ENCODE measurements at places on chromosomes 11 and 22. TPM values are rescaled to one million over a fixed set of nuclear protein-coding genes. Genes with fewer than 3 reads are reported as not detected.

Gene SMTNL1
- total RNA-seq, result not detected

Gene DLG2
- total RNA-seq, result 353 TPM

Gene NPAS4
- 0.16 TPM for total RNA-seq

Gene HEPACAM
- total RNA-seq, result 12.6 TPM

Gene MN1
- 24.8 TPM for total RNA-seq

Gene NUCB2
- 69.7 TPM for total RNA-seq

Gene KLHDC7B
- total RNA-seq, result not detected

Gene IFITM10
- total RNA-seq, result 0.31 TPM

Gene UBQLNL
- not detected for total RNA-seq

Gene OR51F1
- not detected for total RNA-seq

Gene LGR4
- 19.0 TPM for total RNA-seq

Gene ANO3
- total RNA-seq, result 6.7 TPM

Gene DEFB131B
- not detected for total RNA-seq

Gene IPO7
- 216 TPM for total RNA-seq

Gene C11orf16
- total RNA-seq, result not detected

GRCh38 chr22:37260155-37260795, 16.2 kb upstream of the RAC2 start:
- DNase-seq, result no peak

- DNase-seq, result no peak
Measured at GRCh38 chr11:33819278-33820035, 45.1 kb upstream of the FBXO3 start.

DNA sequence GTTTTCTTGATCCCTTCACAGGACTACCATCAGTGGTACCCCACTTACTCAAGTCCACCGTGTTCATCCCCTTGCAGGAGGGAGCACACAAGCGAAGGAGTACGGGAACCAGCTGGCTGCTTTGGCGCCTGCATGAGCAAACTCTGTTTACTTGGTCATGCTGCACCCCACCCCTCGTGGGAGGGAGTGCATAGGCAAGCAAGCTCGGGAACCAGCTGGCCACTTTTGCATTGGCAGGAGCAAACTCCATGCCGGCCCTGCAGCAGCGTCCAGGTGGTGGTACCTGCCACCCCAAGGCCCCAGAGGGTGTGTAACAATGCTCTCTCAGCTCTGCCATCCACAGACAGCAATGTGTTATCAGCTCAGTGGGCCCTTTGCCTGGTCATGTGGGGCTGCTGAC, 737.8 kb downstream of the FAM181B start:
- DNase-seq, result no peak

DNA sequence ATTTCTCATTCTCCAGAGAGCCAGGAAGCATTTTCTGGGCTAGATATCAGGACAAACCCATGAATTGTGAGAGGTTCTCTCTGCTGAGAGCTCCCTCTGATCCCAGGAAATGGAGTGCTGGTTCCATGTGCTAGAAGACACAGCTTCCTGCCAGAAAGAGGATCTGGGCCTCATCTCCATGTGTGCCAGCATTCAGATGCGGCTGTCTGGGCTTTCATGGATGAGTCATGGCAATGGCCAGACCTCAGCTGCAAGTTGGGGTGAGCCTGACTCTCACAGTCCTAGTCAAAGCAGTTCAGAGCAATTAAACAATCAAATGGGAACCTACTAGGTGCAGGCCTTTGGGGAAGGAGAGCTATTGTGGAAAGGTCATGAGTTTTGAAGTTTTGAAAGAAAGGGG, 82.3 kb upstream of the EED start:
- peak; percentile 27 for DNase-seq

DNA sequence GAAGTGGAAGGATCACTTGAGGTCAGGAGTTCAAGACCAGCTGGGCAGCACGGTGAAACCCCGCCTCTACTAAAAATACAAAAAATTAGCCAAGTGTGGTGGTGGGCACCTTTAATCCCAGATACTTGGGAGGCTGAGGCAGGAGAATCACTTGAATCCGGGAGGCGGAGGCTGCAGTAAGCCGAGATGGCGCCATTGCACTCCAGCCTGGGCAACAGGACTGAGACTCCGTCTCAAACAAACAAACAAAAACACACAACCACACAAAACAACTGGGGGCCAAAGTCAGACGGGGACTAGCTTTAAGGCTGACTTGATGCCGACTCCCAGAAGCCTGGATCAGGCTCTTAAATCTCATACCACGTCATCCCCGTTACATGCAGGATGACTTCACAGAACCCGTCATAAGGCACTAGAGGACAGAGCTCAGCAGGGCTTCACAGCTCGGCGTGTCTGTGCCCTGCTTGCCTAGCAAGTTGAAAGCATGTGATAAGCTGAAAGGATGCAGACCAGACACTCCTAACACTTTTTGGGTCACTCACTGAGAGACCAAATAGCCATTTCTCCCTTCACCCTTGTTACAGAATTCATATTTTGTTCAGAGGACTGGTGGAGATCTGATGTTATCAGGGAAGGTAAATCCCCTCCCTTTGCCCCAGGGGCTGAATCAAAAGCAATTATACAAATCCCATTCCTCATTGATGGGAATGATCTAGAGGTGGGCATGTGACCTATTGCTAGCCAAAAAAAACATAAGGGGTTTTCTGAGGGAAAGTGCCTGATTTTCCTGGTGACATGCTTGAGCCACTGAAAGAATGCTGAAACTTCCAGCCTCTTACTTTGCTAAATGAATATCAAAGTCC, 65.4 kb downstream of the GAB2 start:
- DNase-seq, result no peak

GRCh38 chr22:49303061-49303735, 524.5 kb downstream of the BRD1 start:
- DNase-seq, result no peak

DNA sequence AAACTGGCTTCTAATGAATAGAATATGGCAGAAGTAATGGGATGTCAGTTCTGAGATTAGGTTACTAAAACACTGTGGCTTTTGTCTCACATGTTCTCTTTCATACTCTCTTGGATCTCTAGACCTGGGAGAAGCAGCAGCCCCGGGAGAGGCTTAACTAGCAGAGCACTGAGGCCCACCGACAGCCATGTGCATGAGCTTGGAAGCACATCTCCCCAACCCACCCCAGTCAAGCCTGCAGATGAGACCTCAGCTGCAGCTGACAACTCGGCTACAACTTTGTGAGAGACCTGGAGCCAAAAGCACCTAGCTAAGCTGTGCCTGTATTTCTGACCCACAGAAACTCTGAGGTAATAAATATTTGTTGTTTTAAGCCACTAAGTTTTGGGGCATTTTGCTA, 100.8 kb downstream of the TRIM29 start:
- DNase-seq, result no peak

- no peak for DNase-seq
Measured at GRCh38 chr11:26676641-26677040, 45.2 kb downstream of the SLC5A12 start.

GRCh38 chr22:48104102-48104738, 1341.8 kb downstream of the TBC1D22A start:
- DNase-seq, result no peak

GRCh38 chr11:8262552-8263108, 1.0 kb downstream of the LMO1 start:
- DNase-seq, result no peak

DNA sequence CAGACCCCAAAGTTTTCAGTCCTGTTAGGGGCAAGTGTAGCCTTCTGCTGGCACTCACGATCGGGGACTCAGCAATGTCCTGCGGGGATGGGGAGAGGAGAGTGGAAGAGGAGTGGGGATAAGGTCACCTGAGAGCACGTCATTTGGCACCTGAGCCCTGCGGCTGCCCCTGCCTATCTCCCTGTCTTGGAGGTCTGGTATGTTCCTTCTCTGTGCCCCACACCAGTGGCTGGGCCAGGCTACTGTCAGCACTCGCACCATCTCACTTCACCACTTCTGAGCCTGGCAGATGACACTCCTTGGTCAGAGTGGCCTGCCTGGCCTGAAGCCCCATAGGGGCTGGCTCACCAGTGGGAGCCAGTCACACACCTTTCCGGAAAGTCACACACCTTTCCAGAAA, 20.1 kb upstream of the CHADL start:
- no peak for DNase-seq

DNA sequence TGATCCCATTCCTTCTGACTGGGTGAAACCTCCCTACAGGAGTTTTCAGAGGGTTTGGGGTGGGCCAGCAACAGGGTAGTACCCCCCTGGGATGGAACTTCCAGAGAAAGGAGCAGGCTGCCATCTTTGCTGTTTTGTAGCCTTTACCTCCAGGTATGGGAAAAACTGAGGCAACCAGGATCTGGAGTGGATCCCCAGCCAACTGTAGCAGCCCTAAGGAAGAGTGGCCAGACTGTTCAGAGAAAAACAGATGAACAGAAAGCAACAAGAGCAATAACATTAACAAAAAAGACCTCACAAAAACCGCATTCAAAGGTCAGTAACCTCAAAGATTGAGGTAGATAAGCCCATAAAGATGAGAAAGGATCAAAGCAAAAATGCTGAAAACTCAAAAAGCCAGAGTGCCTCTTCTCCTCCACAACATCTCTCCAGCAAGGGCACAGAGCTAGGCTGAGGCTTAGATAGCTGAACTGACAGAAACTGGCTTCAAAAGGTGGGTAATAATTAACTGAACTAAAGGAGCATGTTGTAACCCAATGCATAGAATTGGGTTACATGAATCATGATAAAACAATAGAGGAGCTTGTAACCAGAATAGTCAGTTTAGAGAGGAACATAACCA, 1288.6 kb upstream of the CNTN5 start:
- DNase-seq, result no peak

DNA sequence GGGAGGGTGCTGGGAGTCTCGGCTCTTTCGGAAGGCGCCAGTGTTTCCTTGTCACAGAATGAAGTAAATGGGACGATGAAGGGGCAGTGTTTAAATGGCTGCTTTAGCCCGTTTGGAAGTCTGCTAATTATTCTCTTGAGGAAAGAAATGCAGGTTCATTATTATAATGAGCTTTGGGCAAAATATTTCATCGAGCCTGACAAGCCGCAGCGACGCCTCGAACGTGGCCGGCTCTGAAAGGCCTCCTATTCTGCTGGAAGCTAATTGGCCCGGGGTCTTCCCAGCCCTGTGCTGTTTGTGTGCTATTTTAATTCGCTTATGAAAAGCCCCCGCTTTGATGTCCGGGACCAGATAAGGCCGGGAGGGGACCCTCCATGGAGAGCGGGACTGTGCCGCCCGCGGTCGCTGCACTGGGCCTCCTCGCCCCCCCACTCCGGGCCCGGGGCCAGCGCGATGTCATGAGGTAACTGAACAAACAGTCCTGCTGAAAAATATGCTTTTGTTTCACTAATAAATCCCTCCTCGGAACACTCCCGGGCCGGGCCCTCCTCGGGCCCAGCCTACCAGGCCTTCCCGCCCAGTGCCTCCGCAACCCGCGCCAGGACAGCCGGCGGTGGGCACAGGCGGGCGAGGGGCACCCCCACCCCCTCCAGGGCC, 78.4 kb downstream of the CDKN1C start:
- DNase-seq, result peak; percentile 20

GRCh38 chr11:9936754-9937153, 272.9 kb downstream of the SWAP70 start:
- no peak for DNase-seq

GRCh38 chr11:63686926-63687325, 5.6 kb downstream of the RTN3 start:
- DNase-seq, result no peak

GRCh38 chr11:64094463-64095260, 58.9 kb downstream of the FLRT1 start:
- DNase-seq, result no peak

DNA sequence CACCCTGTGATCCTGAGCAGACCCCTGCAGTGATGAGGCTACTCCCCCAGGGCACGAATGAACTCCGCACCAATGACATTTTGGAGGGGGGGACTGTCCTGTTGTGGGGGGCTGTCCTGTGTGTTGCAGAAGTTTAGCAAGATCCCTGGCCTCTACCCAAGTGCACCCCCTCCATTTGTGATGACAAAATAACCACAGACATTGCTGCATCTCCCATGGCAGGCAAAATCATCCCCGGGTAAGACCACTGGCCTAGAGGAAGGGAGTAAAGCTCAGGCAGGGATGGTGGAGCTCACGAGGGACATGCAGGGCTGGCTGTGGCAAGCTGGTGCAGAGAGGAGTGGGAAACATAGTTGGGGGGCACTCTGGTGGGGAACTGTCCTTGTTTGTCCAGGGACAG, 40.6 kb downstream of the NECTIN1 start:
- DNase-seq, result no peak

DNA sequence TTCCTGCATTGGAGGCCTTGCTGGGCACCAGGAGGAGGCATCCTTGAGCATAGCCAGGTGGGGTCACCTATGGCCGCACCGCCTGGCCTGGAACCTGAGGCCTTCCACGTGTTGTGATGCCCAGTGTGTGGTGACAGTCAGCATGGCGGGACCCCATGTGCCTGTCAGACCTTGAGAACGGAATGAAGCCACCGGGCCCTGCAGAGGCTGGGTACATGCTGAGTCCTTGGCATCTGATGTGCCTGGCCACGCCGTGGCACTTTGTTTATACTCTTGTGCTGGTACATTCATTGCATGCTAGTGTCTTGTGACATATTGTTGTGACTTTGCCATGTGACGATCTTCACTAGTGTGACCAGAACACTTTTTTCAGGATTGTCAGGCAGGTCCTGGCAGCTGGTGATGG, 8.5 kb upstream of the MYO7A start:
- DNase-seq, result no peak

DNA sequence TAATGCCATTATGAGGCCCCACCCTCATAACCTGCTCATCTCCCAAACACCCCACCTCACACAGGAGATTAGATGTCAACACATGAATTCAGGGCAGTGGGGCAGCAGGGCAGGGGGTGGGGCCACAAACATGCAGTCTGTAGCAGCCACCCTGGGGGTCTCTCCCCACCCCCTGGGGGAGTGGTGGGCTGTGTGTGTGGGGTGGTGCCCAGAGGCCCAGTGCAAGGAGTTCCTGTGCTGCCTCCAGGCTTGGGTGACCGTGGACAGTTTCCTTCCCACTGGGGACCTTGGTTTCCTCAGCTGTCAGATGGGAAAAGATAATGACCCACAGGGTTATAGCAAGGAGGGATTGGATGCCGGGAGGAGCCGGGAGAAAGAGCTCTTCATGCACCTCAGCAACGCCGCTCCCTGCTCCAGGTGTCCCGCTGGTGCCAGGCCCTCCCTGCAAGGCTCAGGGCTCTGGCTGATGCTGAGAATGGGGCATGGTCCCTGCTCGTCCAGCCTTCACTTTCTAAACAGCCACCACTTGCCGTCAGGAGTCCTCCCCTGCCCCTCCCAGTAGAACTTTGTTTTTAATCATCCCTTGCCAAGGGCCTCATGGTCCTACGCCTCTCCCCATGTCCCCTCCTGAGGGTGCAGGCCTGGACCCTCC, 2.0 kb upstream of the MRGPRF start:
- no peak for DNase-seq

- DNase-seq, result no peak
Measured at GRCh38 chr22:34801221-34801620, 264.7 kb upstream of the ISX start.

- no peak for DNase-seq
Measured at GRCh38 chr11:370070-370941, 1.0 kb downstream of the B4GALNT4 start.

DNA sequence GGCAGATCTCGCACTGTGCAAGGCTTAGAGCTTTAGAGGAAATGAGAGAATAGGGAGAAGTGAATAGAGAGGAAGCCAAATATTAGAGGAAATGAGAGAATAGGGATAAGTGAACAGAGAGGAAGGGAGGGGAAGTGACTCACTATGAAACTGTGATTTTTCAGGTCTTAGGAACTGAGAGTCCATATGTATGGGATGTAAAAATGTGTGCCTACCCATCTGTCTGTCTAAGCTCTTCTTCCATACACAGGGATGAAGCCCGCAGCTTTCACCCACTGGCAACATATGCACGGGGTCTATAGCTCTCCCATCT, 6.4 kb upstream of the CCDC86 start:
- DNase-seq, result no peak

GRCh38 chr11:1853376-1854131, 670 bp downstream of the LSP1 start:
- DNase-seq, result no peak

- DNase-seq, result no peak
Measured at GRCh38 chr22:21033895-21034294, 1.5 kb upstream of the SLC7A4 start.
